ENCODE measurements at places on chromosomes 6 and 20. TPM values are rescaled to one million over a fixed set of nuclear protein-coding genes. Genes with fewer than 3 reads are reported as not detected.

RGS17 gene
- not detected for total RNA-seq

PSORS1C2 gene
- total RNA-seq: not detected

DNA sequence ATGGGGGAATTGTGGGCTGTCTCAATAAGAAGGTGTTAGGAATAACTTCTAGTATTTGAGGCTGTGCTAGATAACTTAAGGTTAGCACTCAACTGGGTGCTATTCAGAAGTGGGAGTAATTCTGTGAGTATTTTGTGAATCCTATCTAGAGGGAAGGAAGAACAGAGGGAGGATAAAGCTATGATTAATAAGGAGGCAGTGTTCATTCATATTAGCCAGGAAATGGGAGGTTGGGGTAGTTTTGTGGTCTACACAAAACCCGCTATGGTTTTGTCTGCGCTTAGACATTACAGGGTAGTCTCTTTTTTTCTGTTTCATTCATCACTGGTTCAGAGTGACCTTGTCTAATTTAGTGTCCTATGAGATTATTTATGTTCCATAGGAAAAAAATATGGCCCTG lies 341.0 kb downstream of the ARHGAP18 start:
- DNase-seq: no peak

DNA sequence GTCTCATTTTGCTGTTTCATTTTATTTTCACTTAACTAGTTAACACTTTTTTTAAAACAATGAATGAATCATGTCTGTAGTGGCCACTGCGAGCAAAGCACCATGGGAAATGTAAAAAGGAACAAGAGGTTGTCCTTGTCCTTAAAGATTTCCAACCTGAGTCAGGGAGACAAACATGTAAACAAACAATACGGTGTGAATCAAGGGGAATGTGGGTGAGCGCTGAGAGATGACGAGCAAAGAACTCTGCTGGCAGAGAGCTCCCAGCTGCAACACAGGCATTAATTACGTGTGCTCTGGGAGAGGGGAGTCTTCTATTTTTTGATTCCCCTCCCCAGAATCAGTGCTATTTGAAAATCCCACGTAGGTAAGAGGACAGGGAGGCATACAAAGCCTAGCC lies 84.3 kb downstream of the ATXN1 start:
- DNase-seq: no peak

DNA sequence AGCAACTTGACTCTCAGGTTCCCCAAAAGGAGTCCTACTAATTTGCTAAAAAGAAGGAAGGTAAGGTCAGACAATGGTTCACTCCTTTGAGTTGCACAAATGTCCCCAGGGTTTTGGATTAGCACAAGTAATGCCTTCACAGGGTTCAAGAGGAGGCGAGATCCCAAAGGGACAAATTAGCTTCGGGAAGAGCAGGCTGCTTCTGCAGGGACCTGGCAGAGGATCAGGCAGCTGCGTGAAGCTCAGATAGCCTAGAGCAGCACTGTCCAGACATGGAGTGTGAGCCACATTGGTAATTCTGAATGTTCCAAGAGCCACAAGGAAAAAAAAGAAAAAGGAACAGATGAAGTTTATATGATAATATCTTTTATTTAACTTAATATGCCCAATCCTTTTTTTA lies 115.4 kb downstream of the CFAP61 start:
- DNase-seq: no peak

GRCh38 chr20:38790200-38791053 lies 15.1 kb upstream of the PPP1R16B start:
- no peak for DNase-seq

- no peak for DNase-seq
Observed at GRCh38 chr6:156589281-156589680, 187.9 kb upstream of the ARID1B start.

- no peak for DNase-seq
Observed at GRCh38 chr6:109034526-109034925, 60.1 kb downstream of the SESN1 start.

DNA sequence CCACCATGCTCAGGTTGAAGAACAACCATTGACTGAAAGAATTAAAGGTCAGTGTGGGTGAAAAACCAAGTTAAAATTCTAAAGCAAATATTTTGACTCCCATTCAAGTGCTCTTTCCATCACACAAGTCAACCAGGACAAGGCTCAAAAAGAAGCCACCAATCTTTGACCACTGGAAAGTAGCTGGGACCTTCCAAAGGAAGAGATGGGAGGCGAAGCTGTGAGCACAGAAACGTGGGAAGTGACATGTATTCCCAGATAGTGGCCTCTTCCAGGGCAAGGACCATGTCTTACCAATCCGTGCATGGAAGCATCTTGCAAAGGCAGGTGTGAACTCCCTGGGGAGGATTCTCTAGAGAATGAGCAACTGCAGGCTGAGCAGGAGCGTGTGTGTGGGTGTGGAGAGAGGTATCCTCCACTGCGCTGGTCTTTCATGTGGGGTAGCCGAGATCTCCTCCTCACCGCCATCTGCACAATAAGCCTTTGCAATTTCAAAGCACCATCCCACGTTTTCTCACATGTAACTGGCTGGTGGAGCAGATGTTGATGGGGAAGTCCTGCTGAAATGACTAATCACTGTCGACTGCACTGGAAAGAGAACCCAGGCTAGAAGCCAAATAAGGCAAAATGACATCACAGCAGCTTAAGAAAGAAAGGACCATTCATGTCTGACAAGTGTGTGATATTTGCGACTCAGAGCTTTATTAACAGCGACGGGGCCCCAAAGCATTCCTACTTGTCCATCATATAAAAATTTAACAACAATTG lies 189.4 kb upstream of the RREB1 start:
- DNase-seq: no peak

Data from tibial nerve (tissue), 4 donors.